ENCODE measurements at places on chromosomes 5 and 9.
A peak's percentile ranks its signal among the peaks of the same experiment; 100 is the strongest.

- DNase-seq = peak; percentile 34
Observed at GRCh38 chr5:66246608-66247007, 102.5 kb downstream of the SREK1 start.

DNA sequence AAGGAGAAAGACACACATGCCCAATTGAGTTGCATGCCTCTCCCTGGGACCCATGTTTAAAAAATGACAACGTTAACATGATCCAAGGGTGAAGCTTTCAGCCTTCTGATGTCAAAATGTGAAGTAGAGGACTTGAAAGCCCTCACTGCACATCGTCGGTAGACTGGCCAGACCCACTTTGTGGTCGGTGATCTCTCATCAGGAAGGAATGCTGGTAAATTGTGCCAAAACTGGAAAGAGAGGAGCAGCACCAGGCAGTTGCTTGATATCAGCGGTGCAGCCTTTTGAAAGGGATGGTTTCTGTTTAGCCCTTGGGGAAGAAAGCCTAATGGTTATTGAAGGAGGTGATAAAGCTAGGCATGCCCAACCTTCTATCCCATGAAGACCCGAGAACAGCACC, 125.3 kb upstream of the MARCHF11 start:
- DNase-seq = no peak

DNA sequence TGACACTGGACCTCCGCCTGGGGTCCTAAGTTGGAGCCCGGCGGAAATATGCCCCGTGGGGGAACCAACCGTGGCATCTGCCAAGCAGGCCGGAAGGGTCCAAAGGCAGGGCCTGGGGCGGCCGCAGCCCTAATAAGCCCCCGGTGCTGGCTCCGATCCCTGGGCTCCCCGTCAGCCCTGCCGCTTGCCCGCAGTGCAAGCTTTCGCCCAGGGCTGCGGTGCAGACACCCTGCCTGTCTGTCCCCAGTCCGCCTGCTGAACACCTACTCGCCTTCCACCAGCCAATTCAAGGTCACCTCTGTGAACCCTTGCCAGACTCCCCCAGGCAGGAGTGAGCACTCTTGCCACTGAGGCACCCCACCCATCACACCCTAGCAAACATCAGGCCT, 502 bp upstream of the PTGR1 start:
- no peak for DNase-seq

DNA sequence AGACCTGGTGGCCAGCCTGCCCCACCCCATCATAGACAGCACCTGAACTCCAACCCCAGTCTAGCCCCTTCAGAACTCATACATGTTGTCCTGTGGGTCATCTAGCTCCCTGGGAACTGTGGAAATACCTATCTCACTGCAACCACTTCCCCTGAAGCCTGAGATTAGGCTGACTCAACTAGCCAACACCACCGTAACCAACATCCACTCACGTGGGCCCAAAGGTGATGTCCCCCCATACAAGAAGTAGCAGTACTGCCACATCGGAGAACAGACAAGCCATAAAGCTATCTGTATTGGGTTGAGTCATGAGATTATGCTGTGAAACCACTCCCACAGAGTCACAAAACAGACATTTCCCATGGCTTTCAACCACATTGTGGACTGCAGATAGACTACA, 46.6 kb downstream of the OSMR start:
- no peak for DNase-seq

Data from non-pigmented ciliary epithelial cell (primary cell).